ENCODE measurements at places on chromosomes 7 and 10. TPM values are rescaled to one million over a fixed set of nuclear protein-coding genes. Genes with fewer than 3 reads are reported as not detected.
A peak's percentile ranks its signal among the peaks of the same experiment; 100 is the strongest.

FGFBP3 gene
- total RNA-seq: 1.7 TPM

VSTM4 gene
- total RNA-seq: 34.2 TPM

SRRM3 gene
- total RNA-seq: 5.9 TPM

EPHA1 gene
- total RNA-seq: 0.45 TPM

A1CF gene
- not detected for total RNA-seq

C10orf95 gene
- not detected for total RNA-seq

SLC29A3 gene
- 8.8 TPM for total RNA-seq

ARHGEF35 gene
- 4.6 TPM for total RNA-seq

GRCh38 chr7:73850781-73851207 lies 8.5 kb upstream of the METTL27 start:
- no peak overlapping the region for H3K4me3 ChIP-seq
- H3K27ac ChIP-seq: no peak overlapping the region
- no peaks in the 10 kb centered on the region for H3K36me3 ChIP-seq

GRCh38 chr7:81869670-81870069 lies 99.8 kb upstream of the HGF start:
- H3K27ac ChIP-seq: no peak overlapping the region
- no peak for DNase-seq

DNA sequence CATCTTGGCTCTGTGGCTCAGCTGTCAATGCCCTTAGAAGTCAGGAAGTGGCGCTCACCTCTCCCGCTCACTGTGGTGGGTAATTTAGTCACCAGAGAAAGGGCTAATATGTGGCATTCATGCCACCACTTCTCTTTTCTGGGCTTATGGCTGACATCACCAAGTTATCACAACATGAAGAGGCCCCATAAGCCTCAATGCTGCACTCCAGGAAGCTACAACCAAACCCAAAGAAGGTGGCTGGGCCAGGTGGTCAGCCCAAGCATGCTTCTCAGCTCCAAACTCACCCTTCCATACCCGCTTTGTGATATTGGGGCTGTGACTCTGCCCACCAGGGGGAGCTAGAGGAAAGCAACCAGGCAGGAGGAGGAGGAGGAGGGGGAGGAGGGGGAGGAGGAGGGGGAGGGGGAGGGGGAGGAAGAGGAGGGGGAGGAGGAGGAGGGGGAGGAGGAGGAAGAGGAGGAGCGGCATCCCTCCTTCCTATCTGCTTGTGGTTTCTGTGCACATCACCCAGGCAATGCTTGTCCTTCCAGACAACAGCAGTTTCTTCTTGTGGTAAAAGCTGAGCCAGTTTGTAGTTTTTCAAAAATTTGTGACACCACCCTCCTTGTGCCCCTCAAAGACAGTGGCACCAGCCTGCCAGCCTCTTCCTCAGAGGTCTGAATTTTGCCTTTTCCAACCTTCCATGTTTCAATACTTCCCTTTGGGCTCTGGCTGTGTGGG lies 42.1 kb downstream of the CYP26A1 start:
- no peaks in the 10 kb centered on the region for H3K27me3 ChIP-seq
- no peaks in the 10 kb centered on the region for H3K4me1 ChIP-seq
- no peaks in the 10 kb centered on the region for H3K36me3 ChIP-seq
- no peak overlapping the region for H3K4me3 ChIP-seq

DNA sequence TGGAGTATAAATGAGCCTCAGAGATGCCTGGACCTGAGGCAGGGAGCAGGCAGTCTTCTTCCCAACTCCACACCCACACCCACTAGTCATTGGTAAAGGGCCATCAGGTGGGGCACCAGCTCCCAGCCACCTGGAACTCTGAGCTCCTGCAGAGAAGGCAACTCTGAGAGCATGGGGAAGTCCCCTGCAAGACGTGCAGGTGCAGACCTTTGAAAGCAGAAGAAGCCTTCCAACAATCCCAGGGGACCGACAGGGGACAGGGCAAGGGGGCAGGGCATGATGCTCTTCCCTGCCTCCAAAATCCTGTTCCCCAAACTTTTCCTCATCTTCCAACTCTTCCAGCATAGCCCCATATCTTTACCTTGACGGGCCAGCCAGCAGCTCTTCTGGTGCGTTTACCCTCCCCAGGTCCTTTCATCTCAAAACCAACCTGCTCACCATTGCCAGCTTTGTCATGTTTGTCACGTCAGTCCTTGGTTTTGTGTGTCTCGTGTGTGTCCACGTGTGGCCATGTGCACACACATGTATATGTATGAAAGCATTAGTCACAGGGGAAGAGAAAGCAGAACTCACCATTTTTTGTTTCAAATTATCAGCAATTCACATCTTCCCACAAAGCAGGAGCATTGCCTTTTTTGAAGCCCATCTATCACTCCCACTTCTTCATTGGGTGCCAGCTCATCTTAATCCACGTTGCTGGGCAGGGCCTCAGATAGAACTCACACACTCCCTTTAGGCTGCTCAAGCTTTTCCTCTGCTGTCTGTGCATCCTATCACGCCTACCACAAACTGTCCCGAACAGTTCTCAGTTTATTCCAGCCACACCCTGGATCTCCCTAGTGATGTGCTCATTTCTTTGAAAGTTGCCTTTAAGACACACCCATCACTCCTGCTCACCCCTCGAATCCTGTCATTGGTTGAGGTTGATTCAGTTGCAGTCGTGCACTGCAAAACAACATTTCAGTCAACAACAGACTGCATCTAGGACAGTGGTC lies 41.0 kb upstream of the AMPH start:
- DNase-seq: no peak
- no peaks in the 10 kb centered on the region for H3K27me3 ChIP-seq
- no peak overlapping the region for H3K4me3 ChIP-seq
- no peaks in the 10 kb centered on the region for H3K36me3 ChIP-seq
- no peaks in the 10 kb centered on the region for H3K4me1 ChIP-seq

DNA sequence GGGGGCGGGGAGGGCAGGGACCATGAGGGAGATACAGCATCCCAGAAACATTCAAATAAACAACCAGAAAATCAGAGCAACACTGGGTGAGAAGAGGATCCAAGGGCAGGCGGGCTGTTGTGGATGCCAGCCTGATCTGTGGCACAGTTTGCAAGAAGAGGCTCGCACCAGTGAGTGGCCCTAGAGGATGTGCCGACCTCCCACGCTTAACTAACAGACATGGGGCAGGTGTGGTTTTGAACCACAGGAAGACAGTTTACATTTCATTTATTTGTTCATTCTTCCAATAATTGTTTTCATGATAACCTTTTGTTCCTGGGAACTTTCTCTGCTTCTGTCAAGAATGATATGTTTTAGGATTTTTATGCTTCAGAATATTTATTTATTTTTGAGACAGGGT lies 115.6 kb downstream of the ZNF248 start:
- no peaks in the 10 kb centered on the region for H3K4me1 ChIP-seq
- H3K36me3 ChIP-seq: no peaks in the 10 kb centered on the region
- H3K27me3 ChIP-seq: no peaks in the 10 kb centered on the region
- no peak overlapping the region for H3K4me3 ChIP-seq
- no peak for DNase-seq

- H3K4me1 ChIP-seq: peaks cover 4% of the 10 kb centered on the region
- H3K36me3 ChIP-seq: no peaks in the 10 kb centered on the region
- no peak overlapping the region for H3K4me3 ChIP-seq
- no peaks in the 10 kb centered on the region for H3K27me3 ChIP-seq
- H3K27ac ChIP-seq: no peak overlapping the region
These were observed 87.0 kb upstream of the SDK1 start for GRCh38 chr7:3214090-3214413.

DNA sequence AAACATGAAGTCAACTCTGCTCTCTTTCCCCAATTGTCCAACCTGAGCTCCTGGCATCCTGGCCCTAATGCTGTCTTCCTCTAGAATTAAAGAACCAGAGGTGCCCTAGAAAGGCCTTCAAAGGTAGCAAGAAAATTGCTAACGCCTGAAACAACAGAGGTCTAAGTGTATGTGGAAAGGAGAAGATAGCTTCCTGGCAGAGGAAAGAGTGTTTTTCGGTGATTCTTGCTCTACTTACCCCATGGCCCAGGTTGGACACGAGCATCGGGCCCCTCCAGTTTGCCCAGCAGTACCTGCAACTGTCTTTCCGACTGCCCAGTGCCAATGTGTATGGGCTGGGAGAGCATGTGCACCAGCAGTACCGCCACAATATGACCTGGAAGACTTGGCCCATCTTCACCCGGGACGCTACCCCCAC lies 22.2 kb downstream of the MGAM2 start:
- no peaks in the 10 kb centered on the region for H3K27me3 ChIP-seq
- no peak overlapping the region for H3K4me3 ChIP-seq
- no peaks in the 10 kb centered on the region for H3K36me3 ChIP-seq

- H3K4me1 ChIP-seq: no peaks in the 10 kb centered on the region
- no peak overlapping the region for H3K27ac ChIP-seq
- H3K27me3 ChIP-seq: no peaks in the 10 kb centered on the region
- H3K4me3 ChIP-seq: no peak overlapping the region
- H3K36me3 ChIP-seq: no peaks in the 10 kb centered on the region
- no peak for DNase-seq
These were observed 109.6 kb downstream of the PTPRE start for GRCh38 chr10:128016423-128017060.

- peaks cover 9% of the 10 kb centered on the region for H3K4me1 ChIP-seq
- no peak overlapping the region for H3K4me3 ChIP-seq
- H3K27me3 ChIP-seq: no peaks in the 10 kb centered on the region
- no peaks in the 10 kb centered on the region for H3K36me3 ChIP-seq
- no peak overlapping the region for H3K27ac ChIP-seq
These were observed 53.8 kb downstream of the TMEM26 start for GRCh38 chr10:61399406-61399805.

- no peaks in the 10 kb centered on the region for H3K4me1 ChIP-seq
- no peak for DNase-seq
- no peaks in the 10 kb centered on the region for H3K27me3 ChIP-seq
- no peak overlapping the region for H3K27ac ChIP-seq
- no peak overlapping the region for H3K4me3 ChIP-seq
These were observed 204.7 kb downstream of the EBF3 start for GRCh38 chr10:129759214-129760002.

DNA sequence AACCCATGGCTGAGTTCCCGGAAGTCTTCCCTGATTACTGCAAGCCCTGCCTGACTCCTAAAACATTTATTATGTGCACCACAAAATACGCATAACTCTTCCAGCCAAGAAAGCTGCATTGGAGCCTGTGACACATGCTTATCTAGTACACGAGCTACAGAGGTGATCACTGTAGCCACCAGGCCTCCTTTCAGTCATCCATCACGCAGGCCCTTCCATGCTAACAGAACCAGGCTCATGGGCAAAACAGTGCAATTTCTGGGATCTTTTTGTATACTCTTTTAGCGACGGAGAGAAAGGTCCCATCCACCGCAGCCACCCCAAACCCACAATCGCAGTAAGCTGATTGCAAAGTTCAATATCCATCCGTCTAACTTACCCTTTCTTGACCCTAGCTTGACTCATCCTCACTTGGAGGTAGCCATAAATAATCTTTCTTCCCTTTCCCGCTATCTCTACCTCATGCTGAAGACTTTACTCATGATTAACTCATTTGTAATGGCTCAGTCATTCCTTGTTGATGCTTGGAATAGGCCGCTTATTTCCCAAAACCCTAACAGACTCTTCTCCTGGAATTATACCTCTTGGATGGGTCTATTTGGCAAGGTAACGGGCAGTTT lies 1203.5 kb downstream of the TYW1 start:
- H3K4me1 ChIP-seq: no peaks in the 10 kb centered on the region
- DNase-seq: no peak
- no peak overlapping the region for H3K27ac ChIP-seq
- H3K27me3 ChIP-seq: no peaks in the 10 kb centered on the region
- no peak overlapping the region for H3K4me3 ChIP-seq

GRCh38 chr7:24438232-24438631 lies 135.0 kb upstream of the PALS2 start:
- no peak for DNase-seq
- no peaks in the 10 kb centered on the region for H3K27me3 ChIP-seq
- H3K4me3 ChIP-seq: no peak overlapping the region
- peaks cover 1% of the 10 kb centered on the region for H3K36me3 ChIP-seq
- H3K4me1 ChIP-seq: no peaks in the 10 kb centered on the region

DNA sequence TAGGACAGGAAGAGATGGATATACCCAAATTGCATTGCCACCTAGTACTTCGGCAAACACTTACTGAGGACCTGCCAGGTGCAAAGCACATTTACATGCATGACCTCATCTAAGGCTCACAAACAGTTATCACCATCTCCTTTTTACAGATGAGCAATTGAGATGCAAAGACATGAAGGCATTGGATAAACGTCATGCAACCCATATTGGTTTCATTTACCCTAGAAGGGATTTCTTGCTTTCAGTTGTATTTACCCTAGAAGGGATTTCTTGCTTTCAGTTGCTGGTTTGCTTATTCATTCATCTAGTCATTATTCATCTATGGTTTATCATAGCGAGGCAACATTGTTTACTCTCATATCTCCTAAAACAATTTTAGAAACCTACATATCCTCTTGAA lies 52.2 kb downstream of the STEAP1B start:
- no peaks in the 10 kb centered on the region for H3K36me3 ChIP-seq
- no peaks in the 10 kb centered on the region for H3K4me1 ChIP-seq
- H3K27me3 ChIP-seq: no peaks in the 10 kb centered on the region

DNA sequence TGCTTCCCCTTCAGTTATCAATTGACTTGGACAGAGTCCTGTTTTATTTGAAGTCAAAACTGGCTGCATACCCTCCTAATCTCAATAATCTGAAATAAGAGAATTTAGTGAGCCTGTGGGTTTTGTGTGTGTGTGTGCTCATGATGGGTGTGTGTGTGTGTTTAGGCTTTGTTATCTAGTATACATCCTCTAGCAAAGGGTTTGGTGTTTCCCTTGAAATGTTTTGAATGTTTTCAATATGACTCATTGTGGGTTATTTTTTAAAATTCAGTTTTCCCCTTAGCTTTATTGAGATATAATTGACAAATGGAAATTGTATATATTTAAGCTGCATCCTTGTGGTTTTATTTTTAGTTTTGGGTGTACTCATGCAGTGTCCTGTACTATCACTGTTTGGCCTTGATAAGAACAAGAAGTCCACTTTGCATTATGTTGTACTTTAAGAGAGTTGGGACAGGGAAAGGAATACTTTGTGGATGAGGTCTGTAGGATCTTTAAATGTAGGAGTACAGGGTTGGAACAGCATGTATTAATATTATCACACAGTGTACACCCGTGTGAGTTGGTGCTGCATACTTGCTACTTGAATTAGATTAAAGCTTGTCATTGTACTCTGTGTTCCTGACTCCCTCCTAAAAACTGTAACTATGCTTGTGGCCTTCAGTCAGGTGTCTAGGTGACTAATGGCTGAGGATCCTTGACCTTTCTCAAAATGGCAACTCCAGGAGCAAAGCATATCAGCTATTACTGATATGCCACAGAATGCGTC lies 58.3 kb downstream of the VCL start:
- no peak for DNase-seq
- H3K27ac ChIP-seq: peak overlapping the region; percentile 63
- H3K4me1 ChIP-seq: peaks cover 20% of the 10 kb centered on the region
- H3K27me3 ChIP-seq: no peaks in the 10 kb centered on the region
- no peak overlapping the region for H3K4me3 ChIP-seq
- H3K36me3 ChIP-seq: no peaks in the 10 kb centered on the region
